ENCODE measurements at places on chromosomes 12 and 14.

DNA sequence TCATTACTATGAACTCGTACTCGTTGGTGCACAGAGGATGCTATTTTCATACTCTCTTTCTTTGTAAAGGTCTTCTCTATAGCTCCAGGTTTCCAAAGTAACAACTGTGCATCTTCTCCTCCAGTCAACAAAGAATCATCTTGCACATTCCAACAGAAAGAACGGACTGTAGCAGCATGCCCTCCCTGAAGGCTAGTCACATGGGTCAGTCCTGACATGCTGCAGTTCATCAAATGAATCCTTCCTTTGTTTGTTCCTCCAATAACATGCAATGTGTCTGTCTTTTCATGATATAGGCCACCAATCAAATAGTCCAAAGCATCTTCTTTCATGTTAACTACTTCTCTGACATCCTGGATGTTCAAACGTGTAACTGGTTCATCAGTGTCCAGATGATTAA is 42.9 kb downstream of the WDR89 start:
- no peak for DNase-seq

DNA sequence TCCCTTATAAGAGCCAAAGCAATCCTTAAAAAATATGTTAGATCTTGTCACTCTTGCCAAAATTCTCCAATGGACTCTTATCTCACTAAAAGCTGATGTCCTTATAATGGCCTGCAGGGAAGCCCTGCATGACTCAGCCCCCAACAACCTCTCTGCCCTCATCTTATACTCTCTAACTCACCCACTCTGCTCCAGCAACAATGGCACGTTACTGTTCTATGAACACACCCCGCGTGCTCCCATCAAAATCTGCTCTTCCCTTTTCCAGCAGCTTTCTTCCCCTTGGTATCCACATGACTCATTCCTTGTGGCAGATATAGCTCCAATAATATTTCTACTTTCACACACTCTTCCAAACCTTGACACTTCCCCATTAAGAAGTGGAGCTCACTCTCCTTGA is 108.1 kb downstream of the DENND5B start:
- no peak for DNase-seq

GRCh38 chr12:89492883-89493282 is 31.7 kb downstream of the GALNT4 start:
- no peak for DNase-seq

DNA sequence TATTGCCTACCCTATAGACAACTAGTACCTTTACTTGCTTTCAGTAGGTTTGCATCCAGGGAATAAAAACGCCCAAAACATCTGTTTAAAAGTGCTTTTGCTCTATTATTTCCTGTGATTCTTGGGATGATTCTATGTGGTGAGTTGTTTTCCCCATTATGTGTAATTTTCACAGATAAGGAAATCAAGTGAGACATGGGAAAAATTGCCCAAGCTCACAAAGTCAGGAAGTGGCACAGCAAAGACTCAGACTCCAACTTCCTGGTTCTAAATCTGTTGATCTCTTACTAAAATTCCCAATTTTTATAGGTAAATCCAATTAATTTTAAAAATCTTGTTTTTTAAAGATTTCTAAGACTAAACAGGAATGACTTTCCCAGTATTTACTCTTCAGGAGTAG is 39.0 kb downstream of the NID2 start:
- no peak for DNase-seq

DNA sequence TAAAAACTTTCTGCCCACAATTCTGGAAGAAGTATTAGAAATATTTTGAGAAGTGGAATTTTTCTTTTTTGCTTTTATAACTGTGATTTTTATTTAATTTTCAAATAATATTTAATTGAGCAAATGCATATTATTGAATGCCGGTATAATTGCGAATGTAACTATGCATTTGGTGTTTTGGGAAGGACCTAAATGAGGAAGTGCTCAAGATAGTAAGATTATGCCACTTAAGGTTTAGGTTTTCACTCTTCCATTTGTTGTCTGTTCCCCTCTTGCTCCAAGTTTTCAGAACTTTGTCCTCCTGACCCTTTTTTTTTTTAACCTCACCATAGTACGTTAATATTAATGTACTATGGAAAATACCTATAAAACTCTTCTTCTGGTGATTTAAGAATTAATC is 85.8 kb downstream of the KIAA0586 start:
- no peak for DNase-seq

DNA sequence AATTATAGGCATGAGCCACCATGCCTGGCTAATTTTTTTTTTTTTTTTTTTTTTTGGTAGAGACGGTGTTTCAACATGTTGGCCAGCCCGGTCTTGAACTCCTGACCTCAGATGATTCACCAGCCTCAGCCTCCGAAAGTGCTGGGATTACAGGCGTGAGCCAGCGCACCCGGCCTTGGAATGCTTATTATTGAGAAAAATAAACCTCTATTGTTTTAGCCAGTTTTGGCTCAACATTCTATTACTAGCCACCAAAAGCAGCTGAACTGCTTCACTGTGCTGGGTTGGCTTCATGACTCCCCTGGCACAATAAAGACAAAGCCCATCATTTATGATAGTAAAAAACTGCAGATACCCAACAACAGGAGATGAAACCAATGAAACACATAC is 93.5 kb upstream of the CEP83 start:
- peak; percentile 13 for DNase-seq

DNA sequence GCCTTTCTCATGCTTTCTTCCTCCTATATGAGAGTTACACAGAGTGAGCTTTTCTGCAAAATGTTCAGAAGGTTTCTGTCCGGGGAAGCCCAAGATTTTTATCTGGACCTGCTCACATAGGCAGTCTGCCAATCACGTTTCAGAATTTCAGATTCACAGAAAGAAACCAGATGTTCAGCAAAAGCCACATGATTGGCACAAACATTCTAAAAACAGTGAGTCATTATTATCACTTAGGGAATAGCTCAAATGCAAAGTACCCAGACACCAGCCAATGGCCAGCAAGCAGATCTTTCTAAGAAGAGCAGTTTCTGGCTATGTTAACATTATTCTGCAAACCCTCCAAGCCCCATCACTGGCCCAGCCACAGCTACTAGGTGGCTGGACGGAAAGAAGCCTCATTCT is 1558.5 kb upstream of the TMEM132C start:
- no peak for DNase-seq

DNA sequence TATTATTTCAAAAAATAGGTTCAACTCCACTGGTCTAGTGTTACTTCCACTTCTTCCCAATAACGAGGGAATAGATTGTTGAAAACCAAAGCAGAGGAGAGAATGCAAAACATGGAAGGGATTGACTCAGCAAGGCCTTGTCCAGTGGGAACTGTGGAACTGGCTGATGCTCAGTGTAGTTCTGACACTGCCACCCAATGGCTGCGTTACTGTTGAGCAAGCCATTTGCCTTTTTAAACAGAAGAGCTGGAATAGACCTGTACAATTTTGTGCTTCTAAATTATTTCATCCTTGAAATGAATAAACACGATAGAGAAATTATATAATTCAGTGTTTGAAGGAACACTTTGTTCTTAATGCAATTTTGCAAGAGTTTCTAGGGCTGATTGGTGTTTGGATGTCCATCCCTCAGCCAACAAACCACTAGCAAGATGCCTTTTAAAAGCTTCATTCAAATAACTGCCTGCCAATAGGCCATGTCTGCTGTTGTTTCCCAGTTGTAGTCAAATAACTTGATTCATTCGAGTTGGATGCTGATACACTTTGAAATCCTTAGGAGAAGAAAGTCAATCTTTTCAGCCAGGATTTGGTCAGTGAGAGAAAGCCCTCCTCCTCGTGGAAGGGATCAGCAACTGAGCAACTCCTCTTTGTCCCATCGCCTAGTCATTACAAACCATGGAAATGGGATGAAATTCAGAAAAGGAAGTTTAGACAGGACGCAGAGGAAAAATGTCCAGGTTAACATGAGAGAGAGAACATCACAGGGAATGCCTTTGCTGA is 7.3 kb upstream of the MGP start:
- DNase-seq, result no peak

DNA sequence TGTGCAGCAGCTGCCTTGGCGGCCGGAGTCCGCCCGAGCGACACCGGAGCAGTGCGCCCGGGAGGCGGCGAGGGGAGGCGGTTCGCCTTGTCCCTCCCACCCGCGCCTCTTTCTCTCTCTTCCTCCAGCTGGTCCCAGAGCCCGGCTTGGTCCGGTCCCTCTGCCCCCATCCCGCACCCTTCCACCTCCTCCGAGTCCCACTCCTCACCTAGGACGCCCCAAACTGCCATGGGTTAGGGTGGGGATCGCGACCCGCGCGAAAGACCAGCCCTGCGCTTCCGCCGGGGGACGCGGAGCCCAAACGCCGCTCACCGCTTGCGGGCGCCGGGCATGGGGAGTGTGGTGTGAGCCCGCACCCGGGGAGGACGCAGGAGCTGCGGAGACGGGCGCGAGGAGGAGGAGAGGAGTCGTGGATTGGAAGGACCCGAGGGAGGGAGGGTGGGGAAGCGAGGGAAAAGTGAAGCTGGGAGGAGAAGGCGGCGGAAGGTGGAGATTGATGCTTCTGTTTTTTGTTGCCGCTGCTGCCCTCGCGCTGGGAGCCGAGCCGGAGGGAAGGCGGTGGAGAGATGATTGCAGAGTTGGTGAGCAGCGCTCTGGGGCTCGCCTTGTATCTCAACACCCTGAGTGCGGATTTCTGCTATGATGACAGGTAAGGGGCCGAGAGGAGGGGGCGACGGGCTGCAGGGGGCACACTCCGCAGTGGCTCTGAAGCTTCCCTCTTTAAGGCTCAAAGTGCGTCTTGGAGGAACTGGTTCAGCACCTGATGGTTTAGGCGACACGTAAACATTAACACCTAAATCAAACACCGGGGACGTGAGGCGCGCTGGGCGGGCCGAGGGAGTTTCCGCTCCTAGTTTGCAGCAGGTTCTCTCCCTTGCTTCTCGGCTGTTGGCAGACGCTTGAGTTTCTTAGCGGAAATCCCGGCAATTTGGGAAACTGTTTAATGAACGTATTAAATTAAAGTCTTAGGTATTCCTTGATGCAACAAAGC is 610 bp downstream of the TMTC2 start:
- DNase-seq, result no peak

GRCh38 chr12:100724071-100724470 is 70.5 kb upstream of the ANO4 start:
- DNase-seq, result no peak

GRCh38 chr12:27672051-27672450 is 24.2 kb upstream of the REP15 start:
- DNase-seq, result no peak

GRCh38 chr14:58200846-58201245 is 897 bp downstream of the ACTR10 start:
- no peak for DNase-seq

- no peak for DNase-seq
These were observed 4.6 kb upstream of the GRIN2B start for GRCh38 chr12:13986031-13986430.

DNA sequence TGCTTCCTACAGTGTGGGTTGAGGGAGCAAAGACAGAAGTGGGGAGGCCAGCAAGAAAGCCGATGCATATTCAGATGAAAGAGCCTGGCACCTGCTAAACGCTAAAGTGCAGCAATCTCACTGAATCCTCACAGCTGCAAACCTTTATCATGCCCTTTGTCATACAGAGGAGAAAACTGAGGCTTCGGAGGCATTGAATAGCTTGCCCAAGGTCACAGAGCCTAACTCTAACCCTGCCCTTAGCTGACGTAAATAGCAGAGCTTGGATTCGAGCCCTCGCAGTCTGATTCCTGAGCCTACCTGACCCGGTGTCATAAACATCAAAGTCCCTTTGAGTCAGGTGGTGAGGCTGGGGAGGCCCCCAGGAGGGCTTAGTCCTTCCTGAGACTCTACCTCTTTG is 54.9 kb downstream of the CMKLR1 start:
- DNase-seq, result no peak

DNA sequence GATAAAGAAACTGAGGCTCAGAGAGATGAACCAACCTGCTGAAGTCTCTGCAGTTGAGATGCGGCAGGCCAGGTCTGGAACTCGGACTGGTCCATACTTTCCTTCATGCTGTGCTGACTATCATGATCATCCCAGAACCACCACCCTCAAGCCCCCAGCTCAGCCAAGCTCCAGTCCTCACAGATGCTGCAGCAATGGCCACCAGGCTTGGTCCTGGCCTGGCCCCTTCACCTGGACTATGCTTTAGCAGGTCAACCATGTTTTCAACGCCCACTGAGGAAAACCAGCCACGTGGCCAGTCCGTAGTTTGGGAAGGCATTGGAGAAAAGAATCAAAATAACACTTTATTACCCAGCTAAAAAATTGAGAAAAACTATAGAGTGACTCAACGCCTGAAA is 1.4 kb downstream of the GPR68 start:
- no peak for DNase-seq

- DNase-seq, result no peak
These were observed 44.5 kb upstream of the BCL11B start for GRCh38 chr14:99316281-99317163.

GRCh38 chr12:4960547-4960946 is 50.8 kb downstream of the KCNA1 start:
- no peak for DNase-seq

DNA sequence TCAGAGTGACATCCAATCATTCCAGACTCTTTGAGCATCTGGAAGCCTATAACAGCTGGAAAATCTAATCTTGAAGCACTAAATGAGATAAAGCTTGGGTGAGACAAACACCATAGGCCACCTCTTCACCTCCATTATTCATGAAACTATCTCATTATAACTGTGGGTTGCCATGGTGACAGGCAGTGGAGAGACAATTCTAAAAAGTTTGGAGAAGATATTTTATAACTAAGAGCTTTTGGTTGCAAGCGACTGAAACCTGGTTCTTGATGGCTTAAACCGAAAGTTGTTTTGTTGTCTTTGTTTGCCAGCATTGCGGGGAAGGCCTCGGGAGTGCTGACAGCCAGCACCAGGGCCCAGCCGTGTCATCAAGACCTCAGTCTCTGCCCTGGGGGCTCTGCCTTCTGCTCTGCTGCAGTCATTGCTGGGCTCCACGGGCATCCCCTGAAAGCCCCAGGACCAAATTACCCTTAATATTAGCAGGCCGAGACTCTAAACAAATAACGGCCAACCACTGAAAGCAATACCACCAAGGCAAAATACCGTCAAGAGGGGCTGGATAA is 353.6 kb upstream of the SFSWAP start:
- no peak for DNase-seq

- no peak for DNase-seq
These were observed 373.7 kb downstream of the SYT1 start for GRCh38 chr12:79238246-79238645.

- DNase-seq, result no peak
These were observed 7.7 kb downstream of the CISTR start for GRCh38 chr12:53744130-53744441.

DNA sequence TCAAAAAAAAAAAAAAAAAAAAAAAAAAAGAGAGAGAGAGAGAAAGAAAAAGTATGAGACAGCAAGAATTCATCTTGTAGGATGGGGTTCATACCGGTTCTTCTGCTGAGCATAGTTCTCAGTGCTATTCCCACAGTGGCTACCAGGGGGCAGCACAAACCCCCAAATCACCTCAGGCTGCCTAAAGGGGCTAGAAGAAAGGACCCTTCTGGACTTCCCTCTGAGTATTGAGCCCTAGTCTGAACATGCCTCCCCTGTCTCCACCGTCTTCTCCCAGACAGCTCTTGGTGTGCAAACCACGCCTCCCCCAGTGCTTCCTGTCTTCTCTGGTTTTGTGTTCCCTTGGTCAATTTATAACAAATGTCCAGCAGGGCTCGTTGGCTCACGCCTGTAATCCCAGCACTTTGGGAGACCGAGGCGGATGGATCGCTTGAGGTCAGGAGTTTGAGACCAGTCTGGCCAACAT is 31.3 kb upstream of the SMUG1 start:
- no peak for DNase-seq

GRCh38 chr14:40936861-40937260 is 669.8 kb upstream of the LRFN5 start:
- DNase-seq, result no peak
